CD4-positive, alpha-beta T cell treated with Interferon gamma for 1 hour (primary cell): ENCODE measurements at places on chromosomes 6 and 20.

GRCh38 chr20:43331906-43332305, 125.8 kb upstream of the SRSF6 start:
- DNase-seq: no peak

GRCh38 chr20:33732166-33732970, 572 bp downstream of the ZNF341 start:
- DNase-seq: no peak

DNA sequence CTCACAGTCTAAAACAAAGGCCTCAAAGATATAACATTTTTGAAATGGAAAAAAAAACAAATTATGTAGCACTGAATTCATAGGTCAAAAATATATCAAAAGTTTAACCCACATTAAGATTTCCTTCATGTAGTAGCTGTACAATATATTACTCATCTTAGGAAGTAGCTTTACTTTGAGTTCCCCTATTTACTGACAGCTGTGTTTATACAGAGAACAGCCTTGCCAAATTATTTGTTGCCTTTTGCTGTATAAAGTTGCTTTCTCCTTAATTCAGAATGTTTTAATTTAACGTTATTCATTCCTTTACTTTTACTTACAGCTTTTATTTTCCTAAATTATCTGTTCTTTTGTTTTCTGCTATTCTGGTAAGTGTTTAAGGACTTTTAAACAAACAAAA, 181.0 kb downstream of the COL12A1 start:
- DNase-seq: no peak

- no peak for DNase-seq
Measured at GRCh38 chr6:132400555-132400882, 756 bp downstream of the MOXD1 start.

DNA sequence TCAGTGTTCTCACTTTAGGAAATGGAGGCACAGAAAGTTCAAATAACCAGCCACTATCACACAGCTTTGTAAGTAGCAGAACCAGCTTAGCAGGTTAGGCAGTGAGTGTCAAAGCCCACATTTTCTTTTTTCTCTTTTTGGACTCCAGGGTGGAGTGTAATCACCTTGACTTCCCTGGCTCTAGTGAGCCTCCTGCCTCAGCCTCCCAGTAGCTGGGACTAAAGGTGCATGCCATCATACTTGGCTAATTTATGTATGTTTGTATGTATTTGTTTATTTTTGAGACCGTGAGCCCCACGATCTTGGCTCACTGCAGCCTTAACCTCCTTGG, 7.8 kb upstream of the NCOA3 start:
- no peak for DNase-seq

- DNase-seq: no peak
Measured at GRCh38 chr20:50613438-50614169, 77.7 kb downstream of the RIPOR3 start.

GRCh38 chr20:15584507-15584906, 988.7 kb downstream of the KIF16B start:
- no peak for DNase-seq

DNA sequence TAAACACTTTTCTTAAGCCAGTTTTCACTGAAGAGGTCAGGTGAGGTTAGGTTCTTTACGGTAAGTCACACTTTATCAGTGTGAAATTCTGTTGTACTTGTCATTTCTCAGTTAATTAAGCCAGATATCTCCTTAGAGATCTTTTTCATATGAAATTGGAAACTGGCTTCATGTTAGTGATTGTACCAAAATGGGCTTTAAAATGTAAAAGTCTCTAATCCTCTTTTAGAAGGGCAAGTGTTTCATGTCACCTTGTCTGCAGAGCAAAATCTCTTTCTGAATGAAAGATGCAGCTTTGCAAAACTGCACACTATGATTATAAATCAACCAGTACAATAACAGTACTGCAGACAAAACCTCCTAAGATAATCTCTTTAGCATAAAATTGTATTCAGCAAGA, 209.2 kb upstream of the RNF217 start:
- DNase-seq: no peak
